Tibial nerve (tissue), 4 donors: ENCODE measurements at places on chromosomes 1 and 21.

DNA sequence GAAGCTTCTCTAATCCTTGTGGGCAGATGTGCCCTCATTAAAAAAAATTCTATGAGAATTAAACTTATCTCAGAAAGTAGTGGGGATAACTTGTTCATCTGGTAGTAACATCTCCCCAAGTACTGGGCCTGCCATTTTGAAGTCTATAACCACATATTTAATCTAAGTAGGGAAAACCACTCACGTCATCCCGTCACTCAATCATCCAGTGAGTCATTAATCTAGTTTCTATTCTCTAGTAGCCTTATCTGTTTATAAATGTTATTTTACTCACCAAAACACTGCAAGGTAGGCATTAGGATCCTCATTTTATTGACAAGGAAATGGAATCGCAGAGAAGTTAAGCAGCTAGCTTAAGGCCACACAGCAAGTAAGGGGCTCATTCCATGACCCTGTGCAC lies 221.9 kb downstream of the ATG4C start:
- no peak overlapping the region for H3K27ac ChIP-seq
- no peak overlapping the region for H3K4me3 ChIP-seq
- H3K36me3 ChIP-seq: no peaks in the 10 kb centered on the region
- H3K27me3 ChIP-seq: no peaks in the 10 kb centered on the region
- DNase-seq: no peak
- peaks cover 2% of the 10 kb centered on the region for H3K4me1 ChIP-seq

DNA sequence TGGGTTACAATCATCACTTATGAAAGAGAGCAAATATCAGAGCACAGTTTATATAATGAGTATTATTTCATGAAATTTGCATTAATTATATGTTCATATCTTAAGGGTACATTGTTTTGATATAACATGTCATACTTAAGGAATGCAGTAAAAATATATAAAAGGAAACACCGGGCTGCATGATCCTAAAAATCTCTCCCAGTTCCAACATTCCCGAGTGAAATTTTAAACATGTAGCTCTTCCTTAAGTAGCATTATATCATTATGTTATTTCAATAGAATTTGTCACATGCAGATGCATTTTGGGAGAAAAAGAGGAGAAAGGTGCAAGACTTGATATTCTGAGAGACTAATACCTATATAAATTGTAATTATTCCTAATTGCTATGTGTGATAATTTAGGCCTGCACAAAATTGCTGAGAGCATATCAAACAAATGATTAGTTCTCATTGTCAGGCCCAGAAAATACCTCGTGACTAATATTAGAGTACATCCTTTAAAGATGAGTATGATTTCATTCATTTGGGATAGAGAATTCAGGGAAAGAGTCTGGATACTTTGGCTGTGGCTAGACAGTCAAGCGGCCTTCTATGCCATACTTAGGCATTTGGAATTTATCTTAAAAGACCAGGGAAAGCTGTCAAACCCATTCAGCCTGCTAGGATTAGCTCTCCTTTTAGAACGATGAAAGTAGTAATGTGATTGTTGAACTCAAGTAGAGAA lies 86.8 kb downstream of the ADGRL2 start:
- no peaks in the 10 kb centered on the region for H3K27me3 ChIP-seq
- H3K27ac ChIP-seq: no peak overlapping the region
- H3K4me1 ChIP-seq: no peaks in the 10 kb centered on the region
- no peak overlapping the region for H3K4me3 ChIP-seq
- no peaks in the 10 kb centered on the region for H3K36me3 ChIP-seq
- DNase-seq: no peak

DNA sequence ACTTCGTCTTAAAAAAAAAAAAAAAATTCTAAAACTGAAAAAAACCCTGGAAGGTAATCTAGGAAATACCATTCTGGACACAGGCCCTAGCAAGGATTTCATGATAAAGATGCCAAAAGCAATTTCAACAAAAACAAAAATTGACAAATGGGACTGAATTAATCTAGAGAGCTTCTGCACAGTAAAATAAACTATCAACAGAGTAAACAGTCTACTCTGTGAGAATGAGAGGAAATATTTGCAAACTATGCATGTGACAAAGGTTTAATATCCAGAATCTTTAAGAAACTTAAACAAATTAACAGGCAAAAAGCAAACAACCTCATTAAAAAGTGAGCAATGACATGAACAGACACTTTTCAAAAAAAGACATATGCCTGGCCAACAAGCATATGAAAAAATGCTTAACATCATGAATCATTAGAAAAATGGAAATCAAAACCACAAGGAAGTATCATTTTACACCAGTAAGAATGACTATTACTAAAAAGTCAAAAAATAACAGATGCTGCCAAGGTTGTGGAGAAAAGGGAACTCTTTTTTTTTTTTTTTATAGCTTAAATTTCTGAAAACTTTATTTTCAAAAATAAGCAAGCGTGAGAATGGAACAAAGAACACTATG lies 29.4 kb upstream of the RNPC3 start:
- DNase-seq: no peak
- H3K27ac ChIP-seq: no peak overlapping the region
- no peaks in the 10 kb centered on the region for H3K4me1 ChIP-seq
- no peaks in the 10 kb centered on the region for H3K27me3 ChIP-seq

DNA sequence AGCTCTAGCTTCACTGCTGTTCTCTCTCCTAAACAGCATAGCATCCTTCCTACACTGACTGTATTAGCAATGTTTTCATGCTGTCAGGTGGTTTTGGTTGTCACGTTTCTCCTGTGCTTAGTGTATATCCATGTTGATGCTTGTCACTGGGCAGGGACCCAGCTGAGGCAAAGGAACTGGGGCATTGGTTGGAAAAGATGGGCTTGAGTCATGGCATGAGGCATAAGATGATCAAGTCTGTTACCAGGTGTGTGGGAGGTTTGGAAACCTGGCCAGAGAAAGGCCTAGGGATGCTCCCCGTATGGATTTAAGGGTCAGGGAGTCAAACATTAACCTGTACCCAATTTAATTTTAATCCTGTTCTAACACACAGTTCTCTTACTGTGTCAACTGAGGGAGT lies 69.6 kb downstream of the OSBPL9 start:
- no peak overlapping the region for H3K4me3 ChIP-seq
- H3K4me1 ChIP-seq: no peaks in the 10 kb centered on the region
- H3K27me3 ChIP-seq: no peaks in the 10 kb centered on the region
- no peaks in the 10 kb centered on the region for H3K36me3 ChIP-seq
- H3K27ac ChIP-seq: no peak overlapping the region

DNA sequence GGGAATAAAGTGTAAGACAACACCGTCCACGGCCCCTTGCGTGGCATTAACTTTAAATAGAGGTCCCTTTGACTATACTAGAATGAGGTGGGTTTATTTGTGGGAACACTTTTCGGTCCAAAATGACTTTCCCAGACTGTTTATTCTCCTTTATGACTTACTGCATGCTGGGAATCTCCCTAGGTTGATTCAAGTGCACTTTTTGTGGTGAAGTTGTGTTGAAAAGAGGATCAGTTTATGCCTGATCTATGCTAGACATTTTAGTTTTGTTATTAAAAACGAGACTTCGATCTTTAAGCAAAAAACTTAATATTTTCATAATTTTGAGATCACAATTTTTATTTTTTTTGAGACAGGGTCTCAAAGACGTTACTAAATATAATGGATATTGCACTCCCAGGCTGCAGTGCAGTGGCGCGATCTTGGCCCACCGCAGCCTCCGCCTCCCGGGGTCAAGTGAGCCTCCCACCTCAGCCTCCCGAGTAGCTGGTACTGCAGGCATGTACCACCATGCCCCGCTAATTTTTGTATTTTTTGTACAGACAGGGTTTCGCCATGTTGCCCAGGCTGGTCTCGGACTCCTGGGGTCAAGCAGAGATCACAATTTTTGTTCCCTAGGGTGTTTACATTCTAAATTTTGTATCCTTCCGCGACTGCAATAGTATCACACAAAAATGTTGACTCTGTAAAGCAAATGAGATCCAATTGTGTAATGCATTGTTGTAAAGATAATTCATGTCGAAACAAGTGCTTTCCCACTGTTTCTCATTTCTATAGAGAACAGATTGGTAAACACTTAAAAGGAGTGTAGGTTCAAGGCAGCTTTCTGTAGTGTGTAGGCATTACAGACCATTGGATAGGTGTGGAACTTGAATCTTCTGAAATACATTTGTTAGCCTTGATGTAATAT lies 1.6 kb downstream of the CDC42 start:
- peaks cover 40% of the 10 kb centered on the region for H3K4me1 ChIP-seq
- no peaks in the 10 kb centered on the region for H3K36me3 ChIP-seq
- peak overlapping the region; percentile 98 for H3K27ac ChIP-seq
- H3K4me3 ChIP-seq: peak overlapping the region; percentile 82

GRCh38 chr1:212920896-212921295 lies 29.4 kb upstream of the VASH2 start:
- no peaks in the 10 kb centered on the region for H3K4me1 ChIP-seq
- H3K36me3 ChIP-seq: no peaks in the 10 kb centered on the region
- H3K4me3 ChIP-seq: no peak overlapping the region
- H3K27ac ChIP-seq: no peak overlapping the region
- DNase-seq: no peak

- no peak for DNase-seq
- H3K27ac ChIP-seq: no peak overlapping the region
- H3K4me3 ChIP-seq: no peak overlapping the region
- no peaks in the 10 kb centered on the region for H3K4me1 ChIP-seq
Measured at GRCh38 chr1:29802181-29803068, 566.1 kb downstream of the PTPRU start.

DNA sequence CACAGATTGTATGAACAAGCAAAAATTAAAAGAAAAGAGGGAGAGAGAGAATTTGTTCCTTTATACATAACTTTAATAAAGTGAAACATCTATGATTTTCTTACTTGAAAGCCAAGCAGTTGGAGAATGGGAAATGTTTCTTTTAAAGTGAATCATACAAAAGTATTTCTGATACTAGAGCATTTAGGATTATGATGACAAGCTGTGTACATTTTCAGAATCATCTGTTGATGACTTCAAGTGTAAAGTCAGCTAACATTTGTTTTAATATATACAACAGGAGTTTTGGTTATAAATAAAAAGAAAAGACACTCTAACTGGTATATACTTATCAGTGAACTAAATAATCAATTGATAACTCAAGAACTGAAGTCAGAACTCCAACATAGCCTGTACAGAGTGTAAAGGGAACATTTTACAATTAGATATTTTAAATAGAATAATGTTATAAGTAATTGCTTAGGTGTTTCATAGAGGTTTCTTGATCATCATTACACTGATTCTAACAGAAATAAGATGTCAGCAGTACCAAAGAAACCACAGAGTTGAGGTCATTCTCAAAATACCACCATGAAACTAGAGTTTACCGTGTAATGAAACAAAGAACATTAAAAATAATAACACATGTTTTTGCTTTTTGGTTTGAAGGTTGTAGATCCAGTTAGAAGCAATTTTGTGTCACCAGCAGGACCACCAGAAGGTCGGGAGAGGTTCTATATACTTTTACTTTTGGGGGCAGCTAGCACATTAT lies 103.4 kb downstream of the COL24A1 start:
- H3K4me1 ChIP-seq: no peaks in the 10 kb centered on the region
- DNase-seq: no peak
- no peaks in the 10 kb centered on the region for H3K36me3 ChIP-seq
- no peaks in the 10 kb centered on the region for H3K27me3 ChIP-seq
- H3K4me3 ChIP-seq: no peak overlapping the region

DNA sequence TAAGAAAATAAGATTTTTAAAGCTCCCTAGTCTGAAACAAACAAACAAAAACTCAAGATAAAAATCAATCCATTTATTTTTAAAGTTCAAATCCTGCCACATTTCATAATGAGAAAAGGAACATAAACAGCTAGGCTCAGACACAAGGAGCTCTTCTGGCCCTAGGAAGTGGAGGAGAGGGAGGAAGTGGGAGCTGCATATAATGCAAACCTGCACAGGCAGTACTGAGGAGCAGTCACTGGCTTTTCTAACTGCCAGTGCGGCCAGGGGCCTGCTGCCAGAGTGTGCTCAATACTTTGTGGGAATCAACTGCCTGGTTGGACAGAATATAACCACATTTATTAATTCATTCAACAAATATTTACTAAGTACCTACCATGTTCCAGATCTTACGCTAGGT lies 139.8 kb upstream of the SPATA6 start:
- H3K4me1 ChIP-seq: no peaks in the 10 kb centered on the region
- no peak for DNase-seq
- H3K27me3 ChIP-seq: no peaks in the 10 kb centered on the region
- H3K4me3 ChIP-seq: no peak overlapping the region
- H3K27ac ChIP-seq: no peak overlapping the region

DNA sequence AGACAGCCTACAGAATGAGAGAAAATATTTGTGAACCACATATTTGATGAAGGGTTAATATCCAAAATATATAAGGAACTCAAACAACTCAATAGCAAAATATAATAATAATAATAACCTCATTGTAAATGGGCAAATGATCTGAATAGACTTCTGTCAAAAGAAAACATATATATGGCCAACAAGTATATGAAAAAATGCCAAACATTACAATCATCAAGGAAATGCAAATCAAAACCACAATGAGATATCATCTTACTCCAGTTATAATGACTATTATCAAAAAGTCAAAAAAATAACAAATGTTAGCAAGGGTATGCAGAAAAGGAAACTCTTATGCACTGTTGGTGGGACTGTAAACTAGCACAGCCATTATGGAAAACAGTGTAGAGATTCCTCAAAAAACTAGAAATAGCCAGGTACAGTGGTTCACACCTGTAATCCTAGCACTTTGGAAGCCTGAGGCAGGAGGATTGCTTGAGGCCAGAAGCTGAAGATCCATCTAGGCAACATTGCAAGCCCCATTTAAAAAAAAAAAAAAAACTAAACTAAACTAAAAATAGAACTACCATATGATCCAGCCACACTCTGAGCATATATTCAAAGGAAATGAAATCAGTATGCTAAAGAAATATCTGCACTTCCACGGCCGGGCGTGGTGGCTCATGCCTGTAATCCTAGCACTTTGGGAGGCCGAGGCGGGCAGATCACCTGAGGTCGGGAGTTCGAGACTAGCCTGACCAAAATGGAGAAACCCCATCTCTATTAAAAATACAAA lies 17.3 kb upstream of the TRIM67 start:
- H3K36me3 ChIP-seq: no peaks in the 10 kb centered on the region
- DNase-seq: no peak
- H3K27ac ChIP-seq: no peak overlapping the region
- H3K27me3 ChIP-seq: no peaks in the 10 kb centered on the region

DNA sequence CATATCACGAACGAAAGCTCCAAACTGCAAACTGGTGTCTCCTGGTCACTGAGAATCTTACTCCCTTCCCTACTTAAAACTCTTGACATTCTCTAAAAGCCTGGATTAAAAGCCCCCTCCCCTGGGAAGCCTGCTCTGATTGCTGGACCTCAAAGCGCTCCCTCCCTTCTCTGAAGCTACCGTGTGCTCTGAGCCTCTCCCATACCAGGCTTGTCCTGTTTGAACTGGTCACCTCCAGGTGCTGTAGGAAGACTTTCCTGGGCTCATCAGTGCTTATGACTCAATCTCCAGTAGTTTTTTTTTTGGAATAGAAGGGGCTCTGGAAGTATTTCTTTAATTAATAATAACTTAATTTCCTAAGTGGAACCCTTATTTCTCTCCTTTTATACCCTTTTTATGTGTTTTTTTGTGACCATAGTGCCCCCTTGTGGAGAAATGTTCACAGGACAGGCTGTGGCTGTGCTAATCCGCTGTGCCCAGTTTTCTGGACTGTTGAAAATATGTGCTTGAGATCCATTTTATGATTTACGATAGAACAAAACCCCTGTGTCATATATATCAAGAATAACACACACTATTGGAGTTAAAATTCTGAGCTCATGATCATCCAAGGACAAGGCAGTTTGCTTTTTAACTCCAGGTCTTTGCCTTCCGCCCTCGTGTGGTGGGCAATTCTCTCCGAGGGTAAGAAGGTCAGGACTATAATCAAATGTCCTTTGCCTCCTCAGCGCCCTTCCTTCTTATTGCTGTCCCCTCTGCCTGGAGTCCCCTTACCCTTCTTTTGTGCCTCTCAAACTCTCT lies 16.9 kb downstream of the MTARC1 start:
- H3K27ac ChIP-seq: no peak overlapping the region
- H3K27me3 ChIP-seq: no peaks in the 10 kb centered on the region
- peaks cover 33% of the 10 kb centered on the region for H3K36me3 ChIP-seq
- no peak overlapping the region for H3K4me3 ChIP-seq
- H3K4me1 ChIP-seq: no peaks in the 10 kb centered on the region
